Ovary (tissue), 10 donors: ENCODE measurements at places on chromosomes 7 and 10.

- no peak for DNase-seq
These were observed 1180.6 kb upstream of the AUTS2 start for GRCh38 chr7:68417659-68418058.

DNA sequence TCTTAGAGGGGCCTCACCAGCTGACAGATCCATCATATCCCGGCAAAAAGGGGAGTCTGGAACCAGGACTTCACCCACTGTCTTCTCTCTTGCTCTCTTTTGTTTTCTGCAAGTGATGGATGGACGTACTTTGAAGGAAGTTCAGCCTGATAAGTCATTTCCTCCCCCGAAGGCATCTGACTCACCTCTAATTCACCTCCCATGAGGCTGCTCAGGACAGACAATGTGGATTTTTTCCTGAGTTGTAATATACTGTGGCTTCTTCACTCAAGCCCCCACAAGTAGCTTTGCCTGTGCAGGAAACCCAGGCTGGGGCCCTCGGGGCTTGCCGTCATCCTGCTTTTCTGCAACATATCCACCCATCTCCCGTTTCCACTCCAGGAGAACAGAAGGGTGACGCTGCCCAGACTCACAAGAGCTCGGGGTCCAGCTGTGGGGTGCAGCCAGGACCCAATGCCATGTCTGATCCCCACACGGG lies 70.4 kb downstream of the ASB13 start:
- no peak for DNase-seq

DNA sequence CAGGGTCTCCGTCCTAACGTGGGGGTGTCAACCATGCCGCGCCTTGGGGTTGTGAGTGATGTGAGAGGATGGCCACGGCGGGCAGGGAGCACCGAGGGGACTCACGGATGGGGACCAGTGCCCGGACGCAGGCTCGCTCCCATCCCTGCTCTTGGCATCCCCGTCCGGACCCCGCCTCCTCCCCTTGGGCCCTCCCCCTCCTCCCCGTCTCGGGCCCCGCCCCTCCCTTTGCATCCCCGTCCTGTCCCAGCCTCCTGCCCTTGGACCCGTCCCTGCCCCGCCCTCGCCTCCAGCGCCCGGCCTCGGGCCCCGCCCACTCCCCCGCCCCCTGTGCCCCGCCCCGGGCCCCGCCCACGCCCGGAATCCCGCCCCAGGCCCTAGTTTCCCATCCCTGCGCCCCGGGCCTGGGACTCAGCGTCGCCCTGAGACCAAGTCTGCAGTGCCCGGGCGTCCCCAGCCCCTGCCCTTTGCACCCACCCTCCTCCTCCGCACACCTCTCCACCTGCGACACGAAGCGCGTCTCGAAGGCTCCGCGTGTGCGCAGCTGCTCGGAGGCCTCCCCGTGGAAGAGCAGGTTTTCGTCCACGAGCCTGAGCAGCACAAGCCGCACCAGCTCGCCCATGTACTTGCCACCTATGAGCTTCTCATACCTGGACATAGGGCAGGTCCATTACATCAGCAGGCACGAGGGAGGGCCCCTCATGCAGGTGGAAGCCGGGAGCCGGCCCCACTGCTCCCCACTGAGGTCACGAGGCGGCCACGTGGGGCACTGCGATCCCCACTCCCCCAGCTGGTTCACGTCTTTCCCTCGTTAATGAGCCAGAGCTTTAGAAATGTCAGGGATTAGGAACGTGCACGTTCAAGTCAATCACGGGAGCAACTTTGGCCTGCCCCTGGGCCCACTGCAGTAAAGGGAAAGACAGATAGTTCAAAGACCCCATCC lies 5.1 kb upstream of the MYL7 start:
- DNase-seq: peak; percentile 87

DNA sequence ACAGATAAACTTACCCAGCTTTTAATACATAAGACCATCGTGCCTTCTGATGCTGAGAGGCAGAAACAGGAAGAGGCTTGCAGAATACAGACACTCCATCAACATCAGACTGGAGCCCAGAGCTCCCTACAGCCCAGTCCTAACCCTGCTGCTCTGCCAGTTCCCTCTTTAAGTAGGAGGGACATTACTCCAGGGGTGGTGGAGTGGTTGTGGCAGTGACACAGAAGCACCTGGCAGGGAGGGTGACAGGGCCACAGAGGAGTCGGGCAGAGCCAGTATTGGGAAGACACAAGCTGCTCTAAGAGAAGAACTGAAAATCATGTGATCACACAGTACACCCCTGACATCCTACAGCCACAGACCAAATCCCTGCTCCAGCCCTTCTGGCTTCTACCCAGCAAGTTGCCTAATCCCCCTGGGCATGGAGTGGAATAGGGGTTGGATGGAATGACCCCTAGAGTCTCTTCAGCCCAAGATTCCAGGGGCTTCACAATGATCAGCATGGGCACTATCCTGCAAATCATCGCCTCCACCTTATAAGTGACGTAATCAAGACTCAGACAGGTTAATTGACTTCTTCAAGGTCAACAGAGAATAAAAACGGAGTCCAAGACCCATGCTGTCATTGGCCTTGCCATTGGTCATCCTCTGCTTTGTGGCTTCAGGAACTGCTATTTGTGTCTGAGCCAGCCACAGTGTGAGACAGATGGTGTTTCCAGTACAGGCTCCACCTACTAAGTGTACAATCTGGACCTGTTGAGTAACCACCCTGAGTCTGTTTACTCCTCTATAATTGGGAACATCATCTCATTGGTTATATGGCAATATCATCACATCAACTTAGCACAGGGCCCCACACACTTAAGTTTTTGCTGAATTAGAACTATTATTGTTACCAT lies 61.1 kb upstream of the ZMIZ1 start:
- no peak for DNase-seq

GRCh38 chr10:35178331-35178730 lies 51.7 kb downstream of the CREM start:
- DNase-seq: no peak

DNA sequence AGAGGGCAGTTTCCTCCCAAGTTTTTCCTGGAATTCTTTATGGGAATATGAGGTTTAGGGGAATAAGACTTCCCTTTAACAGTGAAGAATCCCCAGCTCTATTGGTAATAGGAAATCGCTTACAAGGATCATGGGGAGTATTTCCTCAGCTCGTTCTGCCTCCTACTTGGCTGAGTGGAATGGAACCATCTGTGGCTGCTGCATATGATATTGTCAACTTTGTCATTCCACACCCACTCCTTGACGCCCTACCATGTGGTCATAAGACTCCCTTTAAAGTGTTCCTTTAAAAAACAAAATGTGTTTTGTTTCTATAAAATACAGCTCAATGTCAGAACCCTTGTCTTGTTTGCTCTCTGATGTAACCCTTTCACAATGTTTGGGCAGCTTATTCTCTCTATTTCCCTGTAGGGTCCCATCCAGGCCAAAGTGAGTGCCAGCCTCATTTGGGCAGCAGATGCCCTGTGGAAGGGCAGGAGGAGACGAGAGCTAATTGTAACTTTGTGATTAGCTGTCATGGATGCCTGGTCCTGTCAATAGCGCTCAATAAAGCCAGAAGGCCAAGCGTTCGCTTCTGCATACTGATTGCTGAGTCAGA lies 33.8 kb upstream of the ATRNL1 start:
- DNase-seq: no peak

DNA sequence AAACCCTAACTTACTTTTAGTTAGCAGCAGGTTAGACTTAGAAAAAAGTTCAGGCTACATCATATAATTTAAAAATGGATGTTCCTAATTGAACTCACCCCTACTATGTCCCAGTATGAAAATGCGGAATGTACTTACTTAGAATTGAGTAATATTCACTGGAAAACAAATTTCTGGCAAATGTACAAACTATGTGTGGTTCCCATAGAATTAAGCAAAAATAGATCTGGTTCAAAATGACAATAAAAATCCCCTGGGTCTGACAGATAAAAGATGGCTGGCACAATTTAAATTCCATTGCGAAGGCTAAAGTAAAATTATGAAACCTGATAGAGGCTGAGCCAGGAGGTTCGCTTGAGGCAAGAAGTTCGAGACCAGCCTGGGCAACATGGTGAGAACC lies 42.4 kb upstream of the PRKAR2B start:
- no peak for DNase-seq

GRCh38 chr7:45910855-45911254 lies 10.2 kb downstream of the IGFBP3 start:
- no peak for DNase-seq

GRCh38 chr10:78175444-78176015 lies 141.9 kb downstream of the RPS24 start:
- no peak for DNase-seq

- no peak for DNase-seq
These were observed 31.0 kb upstream of the ABCB4 start for GRCh38 chr7:87506246-87507180.

- DNase-seq: no peak
These were observed 111.1 kb downstream of the OAT start for GRCh38 chr10:124307591-124307990.

DNA sequence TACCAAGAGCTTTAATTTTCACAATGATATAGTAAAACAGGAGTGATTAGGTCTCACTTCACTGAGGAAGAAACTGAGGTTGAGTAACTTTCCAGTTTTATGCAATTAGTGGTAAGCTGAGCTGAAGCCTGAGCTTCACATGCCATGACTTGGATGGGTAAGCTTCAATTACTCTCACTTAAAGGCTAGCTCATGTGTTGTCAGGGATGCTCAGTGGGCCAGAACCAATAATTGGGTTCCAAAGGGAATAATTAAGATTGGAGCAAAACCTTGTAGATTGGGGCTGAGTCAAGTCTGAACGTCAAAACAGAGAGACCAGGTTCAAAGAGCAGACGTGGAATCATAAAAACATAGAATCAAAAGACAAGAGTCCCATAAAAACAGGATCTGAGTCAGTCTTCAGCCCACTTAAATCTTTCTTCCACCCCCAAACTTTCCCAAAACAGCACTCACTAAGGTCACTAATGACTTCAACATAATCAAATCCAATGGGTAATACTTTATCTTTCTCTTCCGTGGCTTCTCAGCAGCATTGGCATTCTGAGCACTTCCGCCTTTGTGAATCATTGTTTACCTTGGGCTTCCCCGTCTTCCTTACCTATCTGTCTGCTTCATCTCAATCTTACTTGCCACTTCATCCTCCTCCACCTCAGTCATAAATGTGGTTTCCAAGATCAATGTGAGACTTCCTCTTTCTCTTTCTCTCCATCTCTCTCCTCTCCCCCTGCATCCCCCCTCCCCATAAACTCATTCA lies 23.0 kb upstream of the EGFR start:
- no peak for DNase-seq

- no peak for DNase-seq
These were observed 187.9 kb upstream of the IMMP2L start for GRCh38 chr7:111750228-111750627.

GRCh38 chr10:103543617-103544525 lies 50.4 kb downstream of the NEURL1 start:
- no peak for DNase-seq

GRCh38 chr10:11012421-11013295 lies 5.0 kb upstream of the CELF2 start:
- DNase-seq: no peak

GRCh38 chr7:16721541-16721940 lies 32.0 kb upstream of the TSPAN13 start:
- no peak for DNase-seq

- no peak for DNase-seq
These were observed 152.8 kb downstream of the SGMS1 start for GRCh38 chr10:50470798-50471582.

DNA sequence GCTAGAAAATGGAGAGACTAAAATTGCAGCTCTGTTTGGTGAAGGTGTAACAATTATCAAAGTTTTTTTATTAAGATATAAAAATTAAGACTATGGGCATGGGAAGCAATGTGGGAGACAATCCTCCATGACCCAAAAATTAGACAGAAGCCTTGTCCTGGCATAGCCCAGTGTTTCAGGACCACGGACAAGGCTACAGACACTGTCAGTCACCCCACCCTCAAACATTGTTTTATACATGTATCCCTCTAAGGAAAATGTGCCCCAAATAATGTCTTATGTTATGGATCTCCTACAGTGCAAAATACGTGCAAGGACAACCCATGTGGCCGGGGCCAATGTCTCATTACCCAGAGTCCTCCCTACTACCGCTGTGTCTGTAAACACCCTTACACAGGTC lies 24.0 kb downstream of the HABP2 start:
- DNase-seq: no peak

DNA sequence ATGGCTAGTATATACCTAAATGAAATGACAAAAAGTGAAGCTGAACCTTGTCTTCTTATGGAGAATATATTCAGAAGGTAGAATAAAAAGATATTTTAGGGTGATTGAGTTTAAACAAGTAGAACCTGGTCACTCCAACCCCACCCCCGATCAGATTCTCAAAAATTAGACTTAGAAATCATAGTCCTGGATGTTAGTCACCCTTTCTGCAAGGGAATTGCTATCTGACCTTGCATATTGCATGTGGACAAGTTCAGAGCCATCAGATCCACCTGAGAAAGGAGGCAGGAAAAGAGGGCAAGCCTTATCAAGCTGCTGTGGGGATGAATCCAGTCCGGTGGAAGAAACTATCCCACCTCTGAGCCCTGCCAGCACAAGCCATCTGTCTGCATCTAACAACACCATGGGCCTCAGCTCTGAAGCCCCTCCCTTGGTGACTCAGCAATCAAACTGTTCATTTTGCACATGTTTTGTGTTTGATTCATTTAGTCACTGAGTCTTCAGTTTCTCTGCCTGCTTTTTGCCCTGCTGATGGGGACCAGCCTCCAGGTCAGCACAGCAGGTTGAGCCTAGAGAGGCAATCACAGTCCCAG lies 727.3 kb downstream of the AUTS2 start:
- DNase-seq: no peak

GRCh38 chr7:50262916-50263690 lies 41.4 kb upstream of the IKZF1 start:
- DNase-seq: no peak

DNA sequence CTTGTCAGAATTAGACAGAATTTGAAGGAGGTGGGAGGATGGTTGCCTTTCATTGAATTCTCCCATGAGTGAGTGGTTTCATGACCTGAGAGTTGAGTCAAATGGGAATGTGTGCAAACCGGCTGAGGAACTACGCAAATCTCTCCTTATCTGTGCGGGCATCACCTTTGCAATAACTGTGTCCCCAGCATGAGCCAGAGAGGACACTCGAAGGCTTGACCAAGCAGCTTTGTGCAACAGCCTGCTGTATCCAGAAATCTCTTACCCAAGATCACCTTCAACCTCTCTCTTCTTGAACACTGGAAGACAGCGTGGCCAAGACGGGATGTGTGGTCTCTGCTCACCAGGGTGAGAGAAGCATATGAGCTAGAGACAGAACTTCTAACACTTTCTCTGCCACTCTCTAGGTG lies 93.8 kb upstream of the IKZF1 start:
- no peak for DNase-seq

DNA sequence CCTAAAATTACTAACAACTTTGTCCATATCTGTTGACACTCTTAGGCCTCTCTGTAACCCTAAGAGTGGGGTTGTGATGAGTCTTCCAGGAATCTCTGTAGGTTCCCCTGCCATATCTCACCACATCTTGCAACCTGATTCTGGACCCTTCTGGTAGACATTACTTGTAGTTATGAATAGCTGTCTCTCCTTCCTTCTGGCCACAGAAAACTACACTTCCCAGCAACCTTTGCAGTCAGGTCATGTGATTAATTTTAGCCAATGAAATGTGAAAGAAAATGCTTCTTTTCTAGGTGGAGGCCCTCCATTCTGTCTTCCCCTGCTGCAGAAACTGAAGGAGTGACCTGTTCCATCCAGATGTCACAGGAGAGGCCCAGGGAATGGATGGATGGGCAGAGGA lies 147.6 kb upstream of the AOAH start:
- DNase-seq: no peak

GRCh38 chr10:115402699-115403098 lies 309.5 kb downstream of the ATRNL1 start:
- DNase-seq: no peak

- no peak for DNase-seq
These were observed 51.5 kb downstream of the ANKMY2 start for GRCh38 chr7:16594061-16594460.
